ENCODE measurements at places on chromosomes 12 and 14. TPM values are rescaled to one million over a fixed set of nuclear protein-coding genes. Genes with fewer than 3 reads are reported as not detected.

Gene SLC17A8
- total RNA-seq: not detected

Gene SYT1
- total RNA-seq: 1.3 TPM

Gene IKZF4
- total RNA-seq: 1.2 TPM

Gene GPRC5A
- total RNA-seq: 3.1 TPM

Gene USP5
- total RNA-seq: 134 TPM

Gene CFAP54
- total RNA-seq: 3.1 TPM

Gene FBLN5
- total RNA-seq: 49.5 TPM

Gene ACRBP
- 0.29 TPM for total RNA-seq

All from smooth muscle cell of trachea (primary cell).